ENCODE measurements at places on chromosomes 2 and 18. TPM values are rescaled to one million over a fixed set of nuclear protein-coding genes. Genes with fewer than 3 reads are reported as not detected.
A peak's percentile ranks its signal among the peaks of the same experiment; 100 is the strongest.

DNA sequence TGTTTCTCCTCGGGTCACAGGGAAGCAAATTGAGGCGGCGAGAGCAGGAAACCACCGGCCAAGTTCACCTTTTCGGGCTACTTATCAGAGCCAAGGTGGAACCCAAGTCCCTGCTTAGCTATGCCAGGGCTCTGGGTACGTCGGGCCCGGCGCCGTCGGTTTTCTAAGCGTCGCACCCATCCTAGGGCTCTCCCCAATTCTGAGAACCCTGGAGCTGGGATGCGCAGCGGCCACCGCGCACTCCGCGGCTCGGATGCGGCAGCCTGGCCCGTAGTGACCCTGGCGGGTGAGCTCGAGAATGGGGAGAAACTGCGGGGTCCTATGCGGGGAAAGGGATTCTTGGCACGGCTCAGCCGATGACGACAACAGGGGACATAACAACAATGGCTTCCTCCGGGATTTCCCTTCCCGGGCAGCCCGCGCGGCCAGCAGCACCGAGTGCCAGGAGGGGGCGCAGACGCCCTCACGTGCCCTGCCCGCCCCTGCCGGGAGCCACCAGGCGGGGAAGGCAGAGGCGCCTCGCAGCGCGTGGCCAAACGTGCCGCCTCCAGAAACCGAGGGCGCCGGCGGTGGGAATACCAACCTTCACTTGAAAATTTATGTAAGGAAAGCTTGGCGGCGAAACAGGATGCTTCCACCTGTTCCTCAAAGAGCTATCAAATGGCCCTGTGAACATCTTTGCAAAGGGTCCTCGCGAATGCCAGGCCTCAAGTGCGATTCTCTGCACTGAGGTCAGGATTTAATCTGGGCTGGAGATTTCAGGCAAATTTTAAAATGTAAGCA lies 2.1 kb upstream of the SLC30A3 start:
- peak; percentile 46 for DNase-seq

GRCh38 chr2:133635131-133635530 lies 66.9 kb upstream of the NCKAP5 start:
- DNase-seq = no peak

DNA sequence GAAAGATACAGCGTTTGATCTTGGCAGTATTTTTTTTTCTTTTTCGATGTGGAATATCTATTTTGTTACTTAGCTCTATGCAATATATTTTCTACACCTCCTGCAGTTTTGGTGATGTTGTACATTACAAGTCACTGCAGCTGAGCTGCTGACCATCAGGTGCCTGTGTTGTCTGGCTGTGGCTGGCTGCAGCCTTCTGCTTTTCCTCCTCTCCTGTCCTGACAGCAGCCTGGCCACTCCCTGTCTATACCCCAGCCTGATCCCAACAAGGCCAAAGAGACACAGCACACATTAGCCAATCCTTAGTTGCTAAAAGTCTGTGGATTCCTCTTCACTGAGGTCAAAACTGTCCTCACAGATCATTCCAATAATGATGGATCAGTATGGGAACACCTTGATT lies 222.3 kb downstream of the MYT1L start:
- DNase-seq = no peak

- no peak for DNase-seq
Measured at GRCh38 chr2:15096873-15097272, 464.3 kb downstream of the NBAS start.

- DNase-seq = no peak
Measured at GRCh38 chr2:60438131-60438530, 115.3 kb downstream of the BCL11A start.

GRCh38 chr2:234955091-234955591 lies 3.3 kb downstream of the SH3BP4 start:
- DNase-seq = no peak

DNA sequence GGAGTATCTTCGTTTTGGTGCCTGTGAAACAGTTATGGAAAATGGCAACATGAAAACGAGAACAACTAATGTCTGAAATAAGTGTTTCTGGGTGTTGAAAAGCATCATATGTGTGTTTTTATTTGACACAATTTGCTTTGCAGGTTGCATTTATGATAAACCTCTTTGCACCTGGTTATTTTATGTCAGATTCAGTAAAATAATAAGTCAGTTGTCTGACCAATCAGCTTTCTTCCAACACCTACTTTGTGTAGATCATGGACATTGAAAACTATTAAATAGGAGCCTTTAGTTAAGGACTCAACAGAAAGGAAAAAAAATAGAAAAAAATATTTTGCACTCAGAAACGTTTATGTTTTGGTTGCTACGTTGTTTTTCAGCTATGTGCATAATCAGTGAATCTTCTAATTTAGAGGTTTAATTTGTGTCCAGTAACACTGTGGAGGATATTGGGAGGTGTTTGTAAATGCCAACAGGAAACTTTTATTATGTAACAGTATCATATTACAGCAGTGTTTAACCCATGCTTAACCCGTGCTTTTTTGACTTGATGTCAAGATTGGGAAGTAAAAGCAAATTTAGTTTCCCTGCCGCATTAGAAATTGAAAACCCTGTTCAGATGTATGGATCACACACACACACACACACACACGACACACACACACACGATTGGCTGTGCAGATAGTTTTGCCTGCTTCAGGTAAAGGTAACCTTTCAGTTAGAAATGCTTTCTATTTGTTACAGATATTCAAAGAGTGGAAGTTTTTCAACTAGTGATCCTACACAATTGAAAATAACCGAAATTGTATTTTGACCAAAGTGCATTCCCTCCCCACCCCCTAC lies 2.6 kb downstream of the PKP4 start:
- DNase-seq = no peak

- DNase-seq = no peak
Measured at GRCh38 chr2:220442012-220442411, 814.6 kb downstream of the SLC4A3 start.

DNA sequence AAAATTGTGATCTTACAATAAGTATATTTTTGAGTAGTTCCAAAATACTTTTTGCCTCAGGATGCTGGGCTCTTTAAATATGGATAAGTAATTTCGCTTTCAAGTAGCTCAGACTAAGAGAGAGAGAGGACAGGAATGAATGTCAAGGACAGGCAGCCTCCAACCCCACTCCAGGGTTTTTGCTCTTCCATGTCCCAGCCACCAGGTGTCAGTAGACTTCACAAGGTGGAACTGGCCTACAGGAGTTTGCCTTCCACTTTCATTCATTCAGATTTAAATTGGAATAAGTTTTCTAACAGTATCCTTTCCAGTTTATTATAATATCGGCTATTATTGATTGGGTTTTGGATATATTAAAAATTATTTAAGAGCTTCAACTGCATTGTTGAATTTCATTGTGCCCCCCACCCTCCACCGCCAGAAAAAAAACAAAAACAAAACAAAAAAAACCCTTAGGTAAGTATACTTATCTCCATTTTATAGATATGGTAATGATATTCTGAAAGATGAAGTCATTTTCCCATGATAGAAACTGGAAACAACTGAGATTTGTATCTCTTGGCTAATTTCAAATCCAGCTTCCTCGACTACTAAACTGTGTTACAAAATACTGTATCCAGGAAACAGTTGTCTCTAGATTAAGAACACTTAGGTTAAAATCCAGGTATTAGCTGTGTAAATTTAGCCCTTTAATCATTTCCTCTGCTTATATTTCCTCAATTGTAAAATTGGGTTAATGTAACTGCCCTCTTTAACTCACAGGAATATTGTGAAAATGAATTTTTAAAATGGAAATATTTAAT lies 793.1 kb downstream of the ERBB4 start:
- peak; percentile 21 for DNase-seq

DNA sequence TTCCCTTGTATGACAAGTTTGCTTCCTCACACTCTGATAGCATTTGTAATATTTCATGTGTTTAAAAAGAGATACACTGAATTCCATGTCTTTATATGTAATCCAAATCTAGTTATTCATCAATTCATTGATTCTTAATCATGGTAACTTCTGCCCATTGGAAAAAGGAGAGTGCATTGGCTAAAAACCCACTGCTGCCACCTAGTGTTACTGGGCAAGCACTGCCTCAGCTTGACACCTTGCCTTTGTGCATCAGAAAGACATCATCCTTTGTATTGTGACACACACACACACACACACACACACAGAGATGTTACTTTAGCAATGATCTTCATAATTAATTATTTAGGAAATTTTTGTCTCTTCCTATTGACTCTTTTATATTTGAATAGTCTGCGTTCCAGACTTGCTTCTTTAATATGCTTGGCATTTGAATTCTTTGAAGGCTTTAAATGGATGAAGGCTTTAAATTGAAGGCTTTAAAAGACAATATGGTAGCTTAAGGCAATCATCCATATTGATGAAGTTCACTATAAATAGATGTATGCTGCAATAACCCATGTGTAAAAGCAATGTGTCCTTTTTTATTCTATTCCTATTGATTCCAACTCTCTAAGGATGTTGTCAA lies 414.2 kb upstream of the CHST9 start:
- peak; percentile 36 for DNase-seq

- DNase-seq = no peak
Measured at GRCh38 chr2:205287316-205287715, 395.0 kb upstream of the NRP2 start.

- DNase-seq = peak; percentile 17
Measured at GRCh38 chr2:235827585-235827992, 333.7 kb downstream of the AGAP1 start.

DNA sequence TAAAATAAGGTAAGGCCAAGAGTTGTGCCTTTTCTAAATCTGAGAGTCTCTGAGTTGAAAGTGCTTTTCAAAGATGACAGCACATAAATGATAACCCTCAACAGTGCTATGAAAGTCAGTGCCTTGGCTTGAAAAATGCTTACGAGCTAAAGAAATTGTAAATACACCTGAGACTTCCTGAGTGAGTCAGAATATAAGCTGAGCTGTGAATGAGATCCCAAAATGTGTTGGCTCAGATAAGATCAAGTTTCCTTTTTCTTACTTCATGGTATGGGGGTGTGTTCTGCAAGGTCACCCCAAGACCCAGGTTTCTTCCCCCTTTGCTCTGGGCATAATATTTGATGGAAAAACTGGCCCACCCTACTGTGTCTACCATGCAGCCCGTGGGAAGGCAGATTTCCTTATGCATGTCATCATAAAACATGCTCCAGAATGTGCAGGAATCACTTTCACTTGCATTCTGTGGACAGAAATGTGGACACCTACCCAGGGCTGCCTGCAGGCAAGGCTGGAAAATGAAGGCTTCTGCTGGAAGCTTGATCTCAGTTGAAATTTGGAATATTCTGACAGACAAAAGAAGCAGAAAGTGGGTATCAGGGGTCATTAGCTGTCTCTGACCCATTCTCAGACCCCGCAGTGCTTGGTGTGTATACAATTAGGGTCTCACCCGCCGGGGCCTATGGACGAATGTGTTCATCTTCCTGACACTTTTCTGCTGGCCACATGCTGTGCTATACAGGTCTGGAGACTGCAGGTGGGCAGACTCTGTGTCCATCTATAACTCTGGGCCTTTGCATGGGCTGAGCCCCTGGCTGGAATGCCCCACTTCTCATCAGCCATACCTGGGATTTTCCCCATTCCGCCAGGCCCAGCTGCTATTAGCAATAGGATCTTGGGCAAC lies 212.6 kb downstream of the SH3RF3 start:
- DNase-seq = no peak

DNA sequence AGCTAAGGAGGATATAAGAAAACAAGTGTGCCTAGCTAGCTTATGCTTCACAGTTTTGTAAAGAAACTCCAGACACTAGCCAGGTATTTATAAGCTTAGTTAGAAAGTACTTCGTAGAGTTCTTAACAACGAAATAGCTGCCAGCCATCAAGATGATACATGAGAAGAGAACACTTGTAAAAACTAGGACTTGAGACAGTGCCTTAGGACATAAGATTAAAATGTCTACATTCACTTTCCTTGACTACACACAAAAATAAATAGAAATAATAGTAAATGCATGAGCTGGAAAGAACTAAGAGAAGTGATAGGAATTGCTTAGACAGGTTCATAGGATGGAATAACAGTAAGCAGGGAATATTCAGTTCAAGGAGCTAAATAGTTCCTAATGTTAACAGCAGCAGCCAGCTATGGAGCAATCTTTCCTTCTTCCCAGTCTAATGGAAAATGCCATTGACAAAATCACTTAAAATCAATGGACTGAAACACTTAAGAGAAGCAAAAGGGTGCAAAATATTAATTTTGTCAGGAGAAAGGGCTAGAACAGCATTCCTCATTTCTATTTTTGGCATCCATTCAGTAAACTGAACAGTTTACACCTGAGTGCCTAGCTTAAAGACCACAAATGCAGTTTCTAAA lies 186.6 kb downstream of the PDE11A start:
- DNase-seq = no peak

DNA sequence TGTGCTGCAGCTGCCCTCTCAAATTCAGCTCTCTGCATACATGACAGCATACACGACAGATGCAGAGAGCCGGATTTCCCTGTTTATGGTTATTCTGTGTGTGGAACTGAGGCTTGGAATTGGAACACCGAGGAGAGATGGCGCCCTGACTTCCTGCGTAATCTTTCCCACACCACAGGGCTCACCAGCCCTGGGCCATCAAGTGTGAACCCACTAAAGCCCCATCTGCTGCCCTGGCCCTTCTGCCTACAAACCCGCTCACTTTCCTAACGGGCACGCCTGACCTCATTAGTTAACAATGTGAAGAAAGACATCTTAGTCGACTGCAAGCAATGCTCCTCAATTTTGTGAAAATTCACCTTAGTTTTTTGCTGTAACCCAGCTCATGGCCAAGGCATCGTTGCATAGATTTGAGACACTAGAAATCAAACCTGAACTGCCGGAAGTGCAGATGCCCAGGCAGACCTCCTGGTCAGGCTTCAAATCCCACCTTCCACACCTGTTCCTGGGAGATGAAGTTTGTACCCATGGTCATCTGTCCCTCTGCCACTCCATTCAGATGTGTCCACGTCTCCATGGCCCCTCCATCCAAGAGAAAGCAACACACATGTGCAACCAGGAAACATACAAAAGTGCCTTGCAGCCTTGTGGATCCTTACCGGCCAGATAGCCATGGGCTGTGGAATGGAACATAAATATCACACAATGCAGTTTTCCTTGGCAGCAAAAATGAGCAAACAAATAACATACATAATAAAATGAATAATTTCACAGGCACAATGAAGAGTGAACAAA lies 5.0 kb upstream of the CIDEA start:
- no peak for DNase-seq

DNA sequence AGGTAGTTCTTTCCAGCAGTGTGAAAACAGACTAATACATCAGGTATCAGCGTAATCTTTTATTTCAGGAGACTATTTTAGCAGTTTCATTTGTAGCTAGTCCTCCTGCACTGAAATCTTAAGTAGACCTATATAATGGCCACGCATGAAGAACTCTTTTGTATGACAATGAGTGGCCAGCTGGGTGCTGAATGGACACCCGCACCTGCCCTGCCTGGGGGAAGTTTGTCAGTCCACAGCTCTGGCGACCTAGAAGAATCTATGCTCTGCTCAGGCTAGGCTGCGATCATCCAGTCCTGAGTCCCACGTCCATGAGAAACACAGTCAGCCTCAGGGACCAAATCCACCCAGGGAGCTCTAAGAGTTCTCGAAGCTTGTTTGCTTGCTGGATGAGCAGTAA lies 709.2 kb upstream of the ID2 start:
- no peak for DNase-seq

MGAT5 gene
- 109 TPM for total RNA-seq

CTNNA2 gene
- not detected for total RNA-seq

CCDC74B gene
- 4.3 TPM for total RNA-seq

GAREM2 gene
- 0.97 TPM for total RNA-seq

M1AP gene
- total RNA-seq = not detected

GCG gene
- total RNA-seq = not detected

KCNG2 gene
- total RNA-seq = under 0.01 TPM

ALPG gene
- not detected for total RNA-seq

SERPINB12 gene
- total RNA-seq = not detected

GLB1L gene
- 15.5 TPM for total RNA-seq

PAX8 gene
- 1.3 TPM for total RNA-seq

SLC66A2 gene
- 28.3 TPM for total RNA-seq

LRRC30 gene
- not detected for total RNA-seq
